ENCODE measurements at places on chromosomes 1 and 21.

- H3K4me1 ChIP-seq: no peaks in the 10 kb centered on the region
- no peak for DNase-seq
- H3K4me3 ChIP-seq: no peak overlapping the region
- no peak overlapping the region for H3K27ac ChIP-seq
- H3K36me3 ChIP-seq: no peaks in the 10 kb centered on the region
Observed at GRCh38 chr1:181947441-181947840, 114.1 kb downstream of the ZNF648 start.

DNA sequence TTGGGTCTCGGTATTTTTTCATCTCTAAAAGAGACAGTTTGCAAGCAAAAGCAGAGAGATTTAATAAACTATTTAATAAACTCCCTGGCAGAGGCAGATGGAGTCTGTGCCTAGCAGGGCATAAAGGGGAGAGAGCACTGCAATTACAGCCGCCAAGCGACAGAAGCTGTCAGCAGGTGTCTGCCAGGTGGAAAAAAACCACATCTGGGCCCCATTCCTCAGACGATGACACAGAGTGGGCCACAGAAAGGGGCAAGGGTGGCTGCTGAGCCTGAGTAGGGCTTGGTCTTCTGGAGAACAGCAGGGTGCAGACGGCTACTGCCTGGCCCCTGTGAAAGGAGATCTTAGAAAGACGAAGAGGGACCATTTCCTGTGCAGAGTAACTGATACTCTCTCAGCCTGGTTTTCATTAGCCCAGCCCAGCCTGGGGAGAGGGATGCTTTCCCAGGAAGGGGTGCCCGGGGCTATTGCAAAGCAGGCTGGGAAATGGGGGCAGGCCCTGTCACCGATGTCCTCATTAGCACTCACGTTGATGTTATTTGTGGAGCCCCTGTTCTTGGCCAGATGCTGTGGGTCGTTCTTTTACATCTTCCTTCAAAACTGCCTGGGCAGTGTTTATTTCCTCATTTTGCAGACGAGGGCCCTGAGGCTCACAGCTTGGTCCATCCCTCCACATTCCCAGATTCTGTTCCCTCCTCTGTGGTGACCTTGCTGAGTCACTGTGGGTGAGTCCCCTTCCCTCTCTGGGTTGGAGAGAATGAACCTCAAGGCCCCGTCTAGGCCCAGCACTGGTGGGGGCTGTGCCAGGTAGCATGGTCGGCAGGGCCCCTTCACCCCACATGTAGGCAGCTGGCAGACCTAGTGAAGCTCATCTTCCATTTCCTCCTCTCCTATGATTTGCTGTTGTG is 472.7 kb downstream of the PTPRU start:
- H3K27ac ChIP-seq: no peak overlapping the region
- no peaks in the 10 kb centered on the region for H3K36me3 ChIP-seq
- H3K27me3 ChIP-seq: peaks cover 75% of the 10 kb centered on the region
- no peak for DNase-seq

- no peak overlapping the region for H3K27ac ChIP-seq
- H3K27me3 ChIP-seq: no peaks in the 10 kb centered on the region
- DNase-seq: no peak
- peaks cover 75% of the 10 kb centered on the region for H3K36me3 ChIP-seq
- H3K4me3 ChIP-seq: no peak overlapping the region
Observed at GRCh38 chr1:229479660-229480399, 28.3 kb downstream of the NUP133 start.

DNA sequence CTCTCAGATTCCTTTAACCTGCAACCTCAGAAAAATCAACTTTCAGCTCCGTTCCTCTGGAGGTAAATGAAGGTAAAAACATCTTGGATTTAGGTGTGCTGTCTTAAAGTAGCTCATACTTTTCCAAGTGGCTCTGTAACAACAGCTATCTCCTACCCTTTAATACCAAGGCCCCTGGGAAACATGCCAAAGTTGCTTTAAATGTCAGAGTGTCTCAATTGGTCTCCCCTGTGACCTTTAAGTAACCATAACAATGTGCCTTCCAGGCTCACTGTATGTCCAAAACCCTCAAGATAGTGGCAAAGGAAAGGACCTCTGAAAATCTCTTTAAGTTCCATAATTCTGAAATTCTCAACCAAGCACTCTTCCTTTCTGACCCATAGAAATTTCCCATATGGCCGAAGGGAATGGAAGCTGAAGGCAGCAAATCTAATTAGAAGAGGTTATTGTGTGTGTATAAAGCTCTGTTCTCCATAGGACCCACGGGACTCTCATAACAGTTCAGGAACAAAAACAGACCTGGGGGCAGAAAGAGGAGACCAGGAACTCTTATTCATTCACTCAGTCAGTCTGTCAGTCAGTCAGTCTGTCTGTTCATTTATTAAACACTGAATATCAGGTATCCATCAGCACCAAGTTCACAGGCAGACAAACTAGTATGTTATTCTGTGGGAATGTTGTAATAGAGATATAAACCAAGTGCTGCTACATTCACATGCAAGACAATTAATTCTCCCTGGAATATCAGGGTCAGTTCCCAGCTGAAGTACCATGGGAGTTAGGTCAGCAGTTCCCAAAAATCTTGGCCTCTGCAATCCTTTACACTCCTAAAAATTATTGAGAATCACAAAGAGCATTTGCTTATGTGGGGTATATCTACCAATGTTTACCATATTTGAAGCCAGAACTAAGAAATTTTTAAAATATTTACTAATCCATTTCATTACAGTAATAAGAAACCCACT is 19.1 kb downstream of the ASTN1 start:
- no peaks in the 10 kb centered on the region for H3K27me3 ChIP-seq
- H3K4me3 ChIP-seq: no peak overlapping the region
- no peak for DNase-seq
- no peaks in the 10 kb centered on the region for H3K36me3 ChIP-seq

- no peaks in the 10 kb centered on the region for H3K36me3 ChIP-seq
- H3K27ac ChIP-seq: no peak overlapping the region
- H3K4me3 ChIP-seq: no peak overlapping the region
- H3K27me3 ChIP-seq: no peaks in the 10 kb centered on the region
- H3K4me1 ChIP-seq: no peaks in the 10 kb centered on the region
Observed at GRCh38 chr1:117244306-117244705, 33.6 kb upstream of the VTCN1 start.
